Stimulated activated CD4-positive, alpha-beta T cell treated with anti-CD3 and anti-CD28 coated beads, Interleukin-15, amount 100 ng/mL, for 1 hour (primary cell): ENCODE measurements at places on chromosomes 16 and 17.

GRCh38 chr16:78437352-78437968, 338.0 kb downstream of the WWOX start:
- no peak for DNase-seq

DNA sequence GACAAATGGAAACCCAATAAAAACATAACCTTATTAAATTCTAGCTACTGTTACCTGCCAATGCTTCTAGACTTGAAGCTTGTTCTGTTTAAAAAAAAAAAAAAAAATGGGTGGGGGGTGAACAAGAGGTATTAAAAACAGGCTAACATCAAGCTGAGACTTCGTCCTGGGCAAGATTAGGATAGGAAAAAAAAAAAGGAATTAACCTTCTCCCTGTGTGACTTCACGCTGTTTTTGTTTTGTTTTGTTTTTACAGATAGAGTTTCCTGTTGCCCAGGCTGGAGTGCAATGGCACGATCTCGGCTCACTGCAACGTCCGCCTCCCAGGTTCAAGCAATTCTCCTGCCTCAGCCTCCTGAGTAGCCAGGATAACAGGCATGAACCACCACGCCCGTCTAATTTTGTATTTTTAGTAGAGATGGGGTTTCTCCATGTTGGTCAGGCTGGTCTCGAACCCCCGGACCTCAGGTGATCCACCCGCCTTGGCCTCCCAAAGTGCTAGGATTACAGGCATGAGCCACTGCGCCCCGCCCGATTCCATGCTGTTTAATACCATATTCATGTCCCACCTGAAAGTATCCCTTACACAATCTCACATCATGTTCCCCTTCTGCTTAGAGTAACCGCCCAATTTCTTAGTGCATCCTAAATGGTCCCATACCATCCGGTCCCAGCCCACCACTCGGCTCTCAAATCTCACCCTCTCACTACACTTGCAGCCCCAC, 2.2 kb downstream of the USP31 start:
- DNase-seq: no peak

DNA sequence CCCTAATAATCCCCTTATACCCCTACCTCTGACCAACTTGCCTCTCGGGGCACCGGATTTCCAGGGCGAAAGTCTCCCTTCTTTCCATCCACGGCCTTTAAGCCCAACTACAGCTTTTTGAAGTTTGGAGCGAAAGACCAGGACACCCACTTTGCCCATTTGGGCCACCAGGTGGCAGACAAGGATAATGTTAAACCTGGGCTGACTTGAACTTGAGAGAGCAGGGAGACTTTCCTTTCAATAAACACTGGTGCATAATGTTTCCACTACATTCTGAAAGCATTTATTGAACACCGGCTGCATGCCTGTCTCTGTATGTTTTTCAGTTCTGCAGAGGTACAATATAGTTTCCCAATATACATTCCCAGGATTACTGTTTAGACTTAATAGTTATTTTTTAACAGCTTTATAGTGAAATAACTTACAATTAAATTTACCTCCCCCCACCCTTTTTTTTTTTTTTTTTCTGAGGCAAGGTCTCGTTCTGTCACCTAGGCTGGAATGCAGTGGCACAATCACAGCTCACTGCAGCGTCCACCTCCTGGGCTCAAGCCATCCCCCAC, 6.9 kb upstream of the CES3 start:
- peak; percentile 62 for DNase-seq

GRCh38 chr17:46092991-46093390, 93.9 kb downstream of the STH start:
- DNase-seq: no peak

DNA sequence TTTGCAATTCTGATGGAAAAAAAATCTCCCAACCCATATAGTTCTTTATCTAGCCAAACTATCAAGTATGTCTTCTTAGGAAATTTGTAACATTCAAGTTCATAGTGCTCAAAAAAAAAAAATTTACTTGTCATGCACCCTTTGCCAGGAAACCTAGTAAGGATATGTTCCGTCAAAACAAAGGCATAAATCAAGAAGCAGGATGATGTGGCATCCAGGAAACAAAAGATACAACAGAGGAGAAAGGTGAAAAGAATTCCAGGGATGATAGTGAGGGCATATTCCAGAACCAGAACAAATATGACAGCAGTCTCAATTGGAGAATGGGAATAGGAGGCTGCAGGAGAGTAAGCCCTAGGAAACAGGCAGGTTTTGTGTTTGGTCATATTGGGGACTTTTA, 104.6 kb downstream of the SPAG9 start:
- no peak for DNase-seq

GRCh38 chr17:14204084-14204483, 32.6 kb downstream of the CDRT15 start:
- no peak for DNase-seq

GRCh38 chr17:78642707-78643106, 65.5 kb upstream of the DNAH17 start:
- DNase-seq: no peak

DNA sequence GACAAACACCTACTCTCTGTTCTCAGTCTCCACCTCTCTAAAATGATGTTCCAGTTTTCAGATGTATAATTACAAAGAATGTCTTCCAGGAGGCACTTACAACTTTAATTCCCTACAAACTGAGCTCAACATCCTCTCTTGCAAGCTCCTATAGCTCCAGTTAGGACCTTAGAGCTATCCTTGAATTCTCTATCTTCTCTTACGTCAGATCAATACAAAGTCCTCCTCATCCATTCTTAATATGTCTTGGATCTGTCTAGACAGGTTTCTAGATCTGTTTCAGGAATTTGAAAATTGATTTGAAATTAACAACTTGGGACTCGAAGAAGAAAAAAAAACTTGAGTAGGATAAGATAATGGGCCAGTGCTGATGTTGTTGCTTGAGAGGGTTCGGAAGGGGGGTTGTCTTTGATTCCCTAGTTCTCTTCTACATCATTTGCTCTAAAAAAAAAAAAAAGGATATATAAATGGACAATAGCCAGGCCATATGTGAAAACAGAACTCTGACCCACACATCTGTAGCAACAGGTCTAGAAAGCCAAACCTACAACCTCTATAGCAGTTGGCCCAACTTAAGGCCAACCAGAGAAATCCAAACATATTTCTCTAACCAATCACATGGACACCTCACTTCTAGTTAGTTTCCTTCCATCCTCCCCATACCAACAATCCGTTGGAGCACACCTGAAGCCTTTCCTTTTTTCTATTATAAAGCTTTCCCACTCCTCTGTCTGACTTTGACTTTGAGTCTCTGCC, 746 bp upstream of the APOH start:
- DNase-seq: no peak

- no peak for DNase-seq
These were observed 36.9 kb downstream of the DYNLRB2 start for GRCh38 chr16:80577485-80578280.
